D341Med (cell line): ENCODE measurements at places on chromosomes 7 and 10.

- peak; percentile 76 for DNase-seq
Measured at GRCh38 chr10:69644658-69645295, 14.7 kb downstream of the FAM241B start.

DNA sequence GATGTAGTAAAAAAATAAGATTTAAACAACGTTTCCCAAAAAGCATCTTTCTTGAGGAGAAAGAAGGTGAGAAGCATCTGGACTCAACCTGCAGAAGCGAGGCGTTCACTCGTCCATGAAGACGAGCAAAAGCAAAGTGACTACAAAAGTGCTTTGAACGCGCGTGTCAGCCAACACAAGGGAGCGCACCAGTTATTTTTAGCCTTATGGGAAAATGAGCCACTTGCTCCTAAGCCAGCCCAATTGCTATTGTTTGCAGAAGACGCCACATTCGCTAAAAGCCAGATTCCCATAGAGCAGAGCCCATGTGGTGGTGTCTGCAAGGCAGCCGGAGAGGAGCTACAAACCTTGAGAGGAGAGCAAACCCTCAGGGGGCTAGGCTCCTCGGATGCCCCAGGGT, 122.5 kb downstream of the FAM53B start:
- no peak for DNase-seq

- DNase-seq: no peak
Measured at GRCh38 chr10:77028042-77028441, 609.6 kb downstream of the KCNMA1 start.

- no peak for DNase-seq
Measured at GRCh38 chr10:113320211-113320610, 232.6 kb upstream of the HABP2 start.

- DNase-seq: no peak
Measured at GRCh38 chr7:134783294-134784069, 4.0 kb downstream of the CALD1 start.
